NB4 (cell line): ENCODE measurements at places on chromosomes 4 and X.

GRCh38 chr4:113636877-113637276 is 124.7 kb downstream of the CAMK2D start:
- peak; percentile 77 for DNase-seq

DNA sequence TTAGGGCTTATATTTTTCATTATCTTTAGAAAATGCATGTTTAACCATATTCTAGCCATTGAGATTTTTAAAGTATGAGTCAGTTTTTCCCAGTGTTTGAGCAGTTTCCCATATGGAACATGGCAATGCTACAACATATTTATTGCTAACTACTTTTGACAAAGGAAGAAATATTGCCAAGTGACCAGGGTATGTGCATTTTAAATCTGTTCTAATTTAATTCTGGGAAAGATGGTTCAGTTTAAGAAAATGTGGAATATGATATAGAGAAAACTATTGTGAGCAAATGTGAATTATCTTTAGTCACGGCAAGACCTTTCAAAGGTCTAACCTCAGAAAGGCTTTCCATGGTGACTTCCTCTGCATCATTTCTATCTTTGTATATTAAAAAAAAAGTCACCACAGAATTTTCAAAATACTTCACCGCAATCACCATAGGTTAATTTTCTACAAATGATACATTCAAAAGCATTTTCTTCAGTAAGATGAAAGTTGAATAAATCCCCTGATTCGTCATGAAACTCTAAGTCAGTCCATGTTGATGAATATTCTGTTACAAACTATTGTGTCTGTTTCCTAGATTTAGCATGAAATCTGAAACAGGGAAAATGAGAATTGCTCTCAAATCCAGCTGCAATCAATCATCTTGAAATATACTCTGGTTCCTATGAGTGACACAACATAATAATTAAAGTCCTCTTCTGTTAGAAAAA is 2349.0 kb upstream of the TENM3 start:
- DNase-seq, result no peak

- DNase-seq, result peak; percentile 24
Observed at GRCh38 chrX:134753718-134754008, 95.4 kb upstream of the PLAC1 start.

DNA sequence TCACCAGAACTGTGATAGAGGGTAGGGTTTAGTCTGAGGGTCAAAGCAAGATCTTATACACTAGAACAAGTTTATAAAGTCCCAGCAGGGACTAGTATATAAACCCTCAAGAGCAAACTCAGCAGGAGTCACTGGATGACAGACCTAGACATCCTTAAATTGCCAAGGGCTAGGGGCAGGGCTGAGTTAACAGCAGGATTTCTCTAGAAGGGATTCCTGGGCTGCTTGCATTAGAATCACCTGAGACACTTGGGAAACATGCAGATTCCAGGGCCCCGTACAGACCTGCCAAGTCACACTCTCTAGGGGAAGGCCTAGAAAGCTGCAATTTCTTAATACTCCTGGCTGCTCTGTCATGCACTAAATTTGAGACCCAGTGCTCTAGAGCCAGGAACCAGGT is 6.6 kb upstream of the GPR50 start:
- no peak for DNase-seq

DNA sequence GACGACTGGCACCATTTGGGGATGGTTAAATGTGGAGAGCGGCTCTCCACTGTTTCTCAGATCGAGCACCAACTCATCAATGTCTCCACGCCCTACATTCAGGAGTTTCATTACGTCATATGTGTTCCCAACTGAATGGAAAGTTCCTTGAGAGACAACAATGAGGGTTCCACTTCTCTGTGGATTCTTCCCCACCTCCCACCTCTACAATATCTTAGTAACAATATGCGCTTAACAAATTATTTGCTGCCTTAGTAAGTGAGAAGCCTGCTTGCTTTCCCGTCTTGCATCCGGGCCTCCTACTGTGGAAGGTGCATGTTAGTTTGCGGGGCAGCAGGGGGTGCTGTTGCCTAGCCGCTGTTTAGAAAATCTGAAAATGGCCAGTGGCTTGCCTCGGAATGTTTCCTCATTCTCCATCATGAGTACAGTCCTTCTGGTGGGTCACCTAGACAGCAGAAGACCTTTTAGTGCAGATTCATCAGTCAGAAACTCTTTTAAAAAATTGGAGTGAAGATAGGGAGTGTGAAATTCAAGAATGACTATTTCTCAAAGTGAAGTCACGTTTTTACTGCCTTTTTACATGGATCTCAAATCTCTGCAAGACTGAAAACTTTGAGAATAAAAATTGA is 55.7 kb downstream of the PHOX2B start:
- peak; percentile 79 for DNase-seq

DNA sequence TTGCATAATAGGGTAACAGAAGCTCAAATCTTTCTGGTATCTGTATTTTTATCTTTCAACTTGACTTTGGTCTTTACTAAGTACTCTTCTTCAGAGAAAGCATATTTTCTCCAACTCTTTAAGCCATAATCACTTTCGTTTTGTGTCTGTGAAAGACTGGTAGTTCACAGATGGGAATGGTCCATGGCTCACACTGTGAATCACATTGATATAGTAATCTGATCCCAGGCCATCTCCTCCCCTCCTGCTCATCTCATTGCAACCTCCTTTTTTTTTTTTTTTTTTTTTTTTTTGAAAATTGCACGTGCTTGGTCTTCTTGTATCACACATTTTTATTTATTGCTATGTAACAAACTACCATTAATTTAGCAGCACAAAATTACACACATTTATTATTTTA is 694.5 kb upstream of the SLIT2 start:
- DNase-seq, result no peak

DNA sequence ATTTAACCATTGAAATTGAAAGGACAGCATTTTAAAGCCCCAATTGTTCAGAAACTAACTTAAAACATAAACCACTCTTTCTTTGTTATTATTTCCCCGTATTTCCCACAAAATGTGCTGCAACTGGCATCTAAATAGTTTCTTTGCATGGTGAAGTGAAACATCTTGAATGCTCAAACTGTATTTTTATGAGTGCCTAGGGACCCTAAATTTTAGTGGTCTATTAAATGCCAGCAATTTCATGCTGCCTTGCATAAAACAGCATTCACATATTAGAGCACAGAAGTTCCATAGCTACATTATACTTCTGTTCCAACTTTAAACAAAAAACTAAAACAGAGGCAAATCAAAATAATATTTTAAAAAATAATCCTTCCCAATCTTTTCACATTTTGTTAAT is 5.4 kb downstream of the RAB28 start:
- DNase-seq, result no peak

DNA sequence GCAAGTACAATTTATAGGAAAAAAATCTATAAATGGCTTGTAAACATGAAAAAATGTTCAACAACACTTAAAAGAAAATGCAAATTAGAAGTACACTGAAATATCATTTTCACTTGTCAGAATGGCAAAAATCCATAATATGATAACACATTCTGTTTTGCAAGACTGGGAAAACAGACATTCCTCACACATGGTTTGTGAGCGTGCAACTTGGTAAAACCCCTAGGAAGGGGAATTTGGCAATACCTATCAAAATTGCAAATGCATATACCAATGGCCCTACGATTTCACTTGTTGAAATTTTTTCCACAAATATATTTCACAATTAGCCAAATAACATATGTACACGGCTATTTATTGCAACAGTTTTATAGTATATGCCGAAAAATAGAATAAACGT is 31.4 kb downstream of the TBC1D9 start:
- DNase-seq, result no peak

GRCh38 chr4:53322696-53323095 is 43.2 kb downstream of the SCFD2 start:
- no peak for DNase-seq
